ENCODE measurements at places on chromosomes 6 and 20.
A peak's percentile ranks its signal among the peaks of the same experiment; 100 is the strongest.

DNA sequence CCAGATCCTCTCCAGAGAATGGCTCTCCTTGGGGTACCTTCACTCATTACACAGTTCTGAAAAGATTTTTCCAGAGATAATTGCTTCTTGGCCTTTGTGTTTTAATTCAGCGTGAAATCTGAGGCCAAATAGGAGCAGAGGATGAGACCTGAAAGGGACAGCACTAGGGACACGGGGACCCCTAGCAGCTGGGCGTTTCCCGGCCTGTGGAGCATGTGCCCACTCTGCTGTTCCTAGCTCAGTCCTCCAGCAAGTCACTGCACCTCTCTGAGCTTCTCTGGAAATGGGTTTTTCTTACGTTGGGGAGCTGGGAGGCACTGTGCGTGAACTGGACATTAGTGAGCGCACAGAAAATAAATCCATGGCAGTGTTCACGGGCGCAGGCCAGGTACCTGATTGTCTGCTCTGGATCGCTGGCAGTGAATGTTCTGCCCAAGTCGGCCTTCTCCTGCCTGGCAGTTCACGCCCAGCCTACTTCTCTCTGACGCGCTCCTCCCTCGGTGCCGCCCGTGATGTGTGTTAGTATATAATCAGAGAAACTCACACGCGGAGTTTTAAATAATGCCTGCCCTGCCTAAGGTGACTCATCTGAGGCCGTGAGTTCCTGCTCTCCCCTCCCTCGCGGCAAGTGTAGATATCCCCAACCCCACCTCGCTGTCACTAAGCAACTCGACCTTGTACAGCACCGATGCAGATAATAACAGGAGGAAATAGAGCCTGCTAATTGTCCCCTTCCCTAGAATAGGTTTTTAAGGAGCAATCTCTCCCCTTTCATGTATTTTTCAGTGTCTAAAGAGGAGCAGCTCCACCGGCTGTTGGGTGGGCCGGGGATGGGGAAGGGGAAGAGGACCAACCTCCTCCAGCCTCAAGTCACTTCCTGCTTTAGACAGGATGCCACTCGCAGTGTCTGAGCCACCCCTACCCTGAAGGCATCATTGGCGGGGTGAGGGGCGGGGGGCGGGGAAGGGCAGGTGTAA, 2.7 kb upstream of the TUBB2A start:
- DNase-seq, result peak; percentile 42

DNA sequence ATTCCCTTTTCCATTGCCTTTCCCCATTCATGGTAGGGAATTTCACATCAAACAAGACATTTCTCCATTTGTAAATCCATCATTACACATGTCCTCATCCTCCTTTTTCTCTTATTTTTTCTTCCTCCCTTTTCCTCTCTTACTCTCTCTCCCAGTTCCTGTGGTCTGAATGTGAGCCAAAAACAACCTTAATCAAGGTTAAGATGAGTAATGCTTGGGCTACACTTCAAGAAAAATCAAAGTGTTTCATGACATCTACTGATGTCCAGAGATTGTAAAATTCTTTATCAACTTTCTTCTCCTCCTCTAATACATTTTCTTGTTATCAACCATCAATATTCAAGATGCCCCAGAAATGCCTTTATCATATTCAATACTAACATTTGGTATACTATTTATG, 208.0 kb upstream of the PRND start:
- DNase-seq, result no peak

DNA sequence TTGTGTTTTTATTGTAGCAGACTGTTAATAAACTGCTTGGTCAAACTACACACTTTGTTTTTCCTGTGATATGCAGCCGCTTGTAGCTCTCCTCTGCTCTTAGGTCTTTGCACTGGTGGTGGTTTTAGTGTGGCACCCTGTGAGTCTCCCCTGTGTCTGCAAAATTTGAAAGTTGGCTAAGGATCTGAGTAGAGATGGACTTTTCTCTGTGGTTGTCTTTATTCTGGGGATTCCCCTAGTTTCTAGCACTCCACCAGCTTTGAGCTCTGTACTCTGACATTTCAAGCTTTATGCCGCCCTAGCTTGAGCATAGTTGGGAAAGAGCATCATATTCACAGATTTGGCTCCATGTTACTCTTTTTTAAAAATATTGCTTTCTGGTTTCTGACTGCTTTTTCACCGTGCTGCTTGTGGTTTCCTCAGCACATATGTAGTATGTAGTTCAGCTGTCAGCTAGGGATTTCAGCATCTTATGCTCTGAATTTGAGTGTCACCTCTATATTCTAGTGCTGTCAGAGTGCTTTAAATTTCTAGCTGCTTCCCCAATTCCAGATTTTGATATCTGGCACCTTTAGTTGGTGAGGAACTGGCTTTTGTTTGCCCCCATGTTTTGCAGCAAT, 25.4 kb downstream of the CDYL start:
- DNase-seq, result no peak

DNA sequence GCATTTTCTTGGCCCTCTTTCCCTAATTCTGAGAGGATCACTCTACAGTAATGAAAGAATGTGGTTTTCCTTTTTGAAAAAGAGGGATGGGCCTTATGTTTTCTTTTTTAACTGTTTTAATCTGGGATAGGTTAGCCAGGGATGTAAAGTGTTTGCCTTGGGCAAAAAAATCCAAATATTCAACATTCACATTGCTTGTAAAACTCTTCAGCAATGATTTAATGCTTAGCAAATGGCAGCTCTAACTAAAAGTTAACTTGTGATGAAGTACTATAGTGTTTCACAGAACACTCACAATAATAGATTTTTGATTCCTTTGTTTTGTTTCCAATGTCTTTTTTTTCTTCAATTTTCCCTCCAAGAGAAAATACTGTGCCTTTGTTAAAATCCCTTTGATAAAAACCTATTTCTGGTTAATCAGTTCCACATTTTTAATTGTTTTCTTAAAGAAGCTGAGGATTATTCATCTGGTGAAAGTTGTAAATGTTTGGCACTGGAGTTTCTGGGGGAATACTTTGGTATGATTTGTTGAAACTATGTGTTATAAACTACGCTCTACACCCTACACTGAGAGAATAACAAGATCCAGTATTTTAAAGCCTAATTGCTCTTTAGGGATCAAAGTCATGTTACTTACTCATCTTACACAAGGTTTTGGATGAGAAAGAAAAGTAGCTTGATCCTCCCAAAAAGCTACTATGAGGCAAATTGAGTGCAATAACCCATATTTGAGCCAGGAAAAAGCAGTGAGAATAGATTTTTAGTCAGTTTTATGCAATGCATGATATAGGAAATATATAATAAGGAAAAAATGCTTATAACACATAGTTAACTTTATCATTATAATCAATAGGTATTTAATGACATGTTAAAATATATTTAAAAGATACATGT, 335.8 kb downstream of the EPHA7 start:
- no peak for DNase-seq

DNA sequence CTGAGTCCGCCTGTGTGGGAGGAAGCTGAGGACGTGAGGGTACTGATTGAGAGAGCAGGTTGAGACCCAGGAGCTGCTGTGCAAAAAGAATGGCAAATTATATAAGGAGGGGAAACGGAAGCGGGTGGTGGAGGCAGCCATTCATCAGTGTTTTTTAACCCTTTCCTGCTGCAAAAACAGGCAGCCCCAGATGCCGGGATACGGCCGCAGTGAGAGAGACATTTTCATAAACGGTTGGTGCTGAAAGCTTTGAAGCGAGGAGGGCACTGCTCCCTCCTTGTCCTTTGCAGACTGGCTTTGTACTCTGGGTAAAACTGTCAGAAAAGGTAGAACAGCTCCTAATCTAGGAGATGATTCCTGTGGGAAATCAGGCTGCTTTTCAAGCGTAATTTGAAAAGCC, 56.4 kb downstream of the TTI1 start:
- no peak for DNase-seq

- no peak for DNase-seq
These were observed 8.8 kb downstream of the PPIL1 start for GRCh38 chr6:36865835-36866234.

DNA sequence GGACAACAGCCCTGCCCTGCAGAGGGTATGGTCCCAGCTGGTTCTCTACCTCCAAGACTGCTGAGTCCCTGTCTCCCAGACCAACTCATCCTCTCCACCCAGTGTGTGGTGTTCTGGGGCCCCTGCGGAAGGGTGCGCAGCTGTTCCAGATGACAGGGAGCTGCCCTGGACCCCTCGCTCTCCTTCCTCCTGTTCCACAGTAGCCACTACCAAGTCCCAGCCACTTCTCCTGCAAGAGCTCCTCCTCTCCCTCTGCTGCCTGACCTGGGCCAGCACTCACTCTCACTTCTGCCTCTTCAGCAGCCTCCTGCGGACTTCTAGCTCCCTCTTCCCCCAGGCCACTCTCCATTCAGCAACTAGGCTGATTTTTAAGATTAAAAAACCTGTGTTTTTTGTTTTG, 40.1 kb upstream of the TMEM181 start:
- no peak for DNase-seq

DNA sequence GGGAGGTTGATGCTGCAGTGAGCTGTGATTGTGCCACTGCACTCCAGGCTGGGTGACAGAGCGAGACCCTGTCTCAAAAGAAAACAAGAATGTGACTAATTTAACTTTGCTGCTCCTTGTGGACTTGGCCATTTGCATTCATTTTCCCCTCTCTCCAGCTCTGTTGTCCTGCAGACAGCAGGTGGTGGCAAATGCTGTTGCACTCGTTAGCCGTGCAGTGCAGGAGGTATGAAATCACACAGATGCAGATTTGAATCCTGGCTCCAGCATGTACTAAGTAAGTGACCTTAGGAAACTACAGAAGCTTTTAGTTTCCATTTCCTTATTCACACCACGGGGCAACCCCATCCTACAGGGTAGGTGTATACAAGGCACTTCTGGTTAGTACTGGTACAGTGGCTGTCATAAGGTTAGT, 9.6 kb upstream of the BEND3 start:
- no peak for DNase-seq

GRCh38 chr20:54292185-54292584, 84.3 kb downstream of the PFDN4 start:
- no peak for DNase-seq

GRCh38 chr6:108948181-108948661, 100.0 kb downstream of the ARMC2 start:
- DNase-seq, result no peak

DNA sequence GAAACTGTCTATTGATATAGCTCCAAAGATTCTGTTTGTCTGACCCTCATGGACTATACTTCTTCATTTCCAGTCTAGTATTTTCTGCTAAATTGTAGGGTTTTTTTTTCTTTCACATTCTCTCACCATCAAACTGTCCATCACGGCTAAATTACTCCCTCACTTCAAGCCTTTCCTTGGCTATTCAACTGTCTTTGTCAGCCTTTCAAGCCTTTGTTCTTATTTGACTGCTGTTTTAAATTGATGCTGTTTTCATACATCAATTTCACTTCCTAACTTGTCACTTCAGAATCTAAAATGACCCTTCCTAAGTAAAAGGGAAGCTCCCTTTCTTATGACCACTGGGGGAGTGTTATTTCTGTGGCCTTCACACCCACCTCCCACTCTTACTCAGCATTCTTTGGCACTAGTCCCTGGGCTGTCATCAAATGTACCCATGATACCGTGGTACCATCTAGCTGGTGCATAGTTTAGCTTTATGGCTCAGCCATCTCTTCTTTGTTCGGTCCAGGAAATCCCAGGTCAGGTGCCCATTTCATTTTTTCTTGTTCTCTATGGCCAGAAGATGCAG, 8.6 kb downstream of the GJA1 start:
- no peak for DNase-seq

DNA sequence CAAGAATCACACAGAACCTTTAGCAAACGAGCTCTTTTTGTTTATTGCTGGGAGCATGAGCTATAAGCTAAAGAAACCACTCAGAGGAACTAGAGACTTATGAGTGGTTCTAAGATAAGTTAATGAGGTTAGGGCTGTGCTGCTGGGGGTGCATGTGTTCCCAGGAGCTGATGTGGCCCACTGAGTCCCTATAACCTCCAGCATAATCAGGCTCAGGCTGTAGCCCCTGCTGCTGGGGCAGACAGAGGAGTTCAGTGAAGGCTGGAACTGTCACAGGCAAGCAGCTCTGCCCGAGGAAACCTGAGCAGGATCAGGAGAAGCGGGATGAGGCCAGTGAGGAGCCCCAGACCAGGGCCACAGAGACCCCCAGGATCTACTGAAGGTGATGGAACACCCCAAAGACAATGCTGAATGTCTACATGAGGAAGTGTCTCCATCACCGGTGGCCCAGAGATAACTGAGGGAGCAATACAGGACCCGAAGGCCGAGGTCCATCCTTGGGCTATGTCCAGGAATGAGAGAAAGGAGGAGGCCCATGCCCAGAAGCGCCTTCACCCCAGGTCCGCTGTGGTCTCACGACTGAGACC, 17.3 kb downstream of the TUBB2B start:
- no peak for DNase-seq

GRCh38 chr6:98380589-98380988, 453.8 kb upstream of the POU3F2 start:
- DNase-seq, result no peak

DNA sequence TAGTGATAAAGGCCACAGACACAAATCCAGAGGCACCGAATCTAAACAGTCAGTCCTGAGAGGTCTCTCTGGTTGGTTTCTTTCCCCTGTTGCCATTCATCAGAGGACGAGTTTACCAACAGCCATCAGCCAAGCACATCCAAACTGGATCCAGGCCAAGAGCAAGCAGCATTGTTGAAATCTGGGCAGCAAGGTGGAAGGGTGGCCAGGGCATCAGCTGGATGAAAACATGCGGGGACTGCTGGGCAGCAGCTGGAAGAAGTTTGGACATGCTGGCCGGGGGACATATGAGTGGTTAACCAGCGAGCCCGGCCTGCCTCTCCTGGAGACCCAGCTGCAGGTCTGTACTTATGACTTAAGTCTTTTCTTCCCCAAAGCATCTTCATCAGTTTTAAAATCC, at the start of gene SMIM28:
TSS of gene SMIM28 (plus strand) at position 62 of the 400 bp plus-strand sequence. CDS start at position 230, 168 bp downstream.
- DNase-seq, result no peak

- DNase-seq, result no peak
These were observed 59.2 kb upstream of the CSE1L start for GRCh38 chr20:48986899-48987298.

DNA sequence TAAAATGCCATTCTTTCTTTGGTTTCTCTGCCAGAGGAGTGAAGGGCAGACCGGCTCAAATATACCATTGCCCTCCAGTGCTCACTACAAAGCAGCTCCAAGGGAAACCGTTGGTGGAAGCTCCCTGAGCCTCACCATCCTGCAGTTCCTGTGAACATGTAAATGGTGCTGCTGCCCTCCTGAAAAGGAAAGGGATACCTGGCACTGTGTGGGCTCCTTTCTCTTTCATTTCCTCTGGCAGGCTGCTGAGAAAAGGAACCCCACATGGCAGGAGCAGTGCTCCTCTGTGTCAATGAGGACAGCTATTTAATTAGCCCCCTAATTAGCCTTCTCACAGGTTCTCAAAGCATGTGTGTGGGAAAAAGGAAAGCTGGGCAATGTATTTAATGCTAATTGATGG, 142.5 kb downstream of the KLHL32 start:
- DNase-seq, result no peak

Measured in activated CD4-positive, CD25-positive, alpha-beta regulatory T cell treated with anti-CD3 and anti-CD28 coated beads, Interleukin-2, amount 50 U/mL, for 72 hours (primary cell).